ENCODE measurements at places on chromosomes 3 and 15. TPM values are rescaled to one million over a fixed set of nuclear protein-coding genes. Genes with fewer than 3 reads are reported as not detected.

GRCh38 chr3:178474526-178474925 lies 61.7 kb upstream of the KCNMB2 start:
- H3K27me3 ChIP-seq = no peaks in the 10 kb centered on the region
- no peak overlapping the region for H3K27ac ChIP-seq
- no peaks in the 10 kb centered on the region for H3K4me1 ChIP-seq
- DNase-seq = no peak
- no peaks in the 10 kb centered on the region for H3K36me3 ChIP-seq

DNA sequence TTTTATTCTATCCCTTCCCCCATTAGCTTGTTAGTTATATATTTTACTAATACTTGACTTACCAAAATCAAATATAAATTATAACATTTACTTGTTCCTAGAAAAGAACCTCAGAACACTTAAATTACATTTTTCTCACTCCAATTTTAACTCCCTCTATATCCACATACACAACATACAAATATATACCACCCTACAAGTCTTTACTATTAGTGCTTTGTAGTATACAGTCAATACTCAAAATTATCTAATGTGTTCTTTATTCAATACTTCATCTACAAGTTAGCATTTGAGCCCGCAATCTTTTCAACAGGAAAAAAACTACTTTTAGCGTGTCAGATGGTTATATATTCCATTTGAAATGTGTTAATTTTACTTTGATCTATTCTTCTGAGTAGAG lies 100.3 kb downstream of the ADAM10 start:
- H3K4me1 ChIP-seq = peaks cover 17% of the 10 kb centered on the region
- no peak overlapping the region for H3K27ac ChIP-seq
- H3K4me3 ChIP-seq = no peak overlapping the region
- no peak for DNase-seq
- peaks cover 62% of the 10 kb centered on the region for H3K36me3 ChIP-seq

GRCh38 chr3:11128682-11129632 lies 25.3 kb upstream of the HRH1 start:
- H3K27me3 ChIP-seq = peaks cover 11% of the 10 kb centered on the region
- H3K4me3 ChIP-seq = no peak overlapping the region
- no peak overlapping the region for H3K27ac ChIP-seq
- H3K4me1 ChIP-seq = no peaks in the 10 kb centered on the region

GRCh38 chr3:183239046-183239445 lies 14.0 kb upstream of the B3GNT5 start:
- peaks cover under 1% of the 10 kb centered on the region for H3K4me1 ChIP-seq
- no peak overlapping the region for H3K27ac ChIP-seq
- H3K4me3 ChIP-seq = no peak overlapping the region
- H3K36me3 ChIP-seq = peaks cover 30% of the 10 kb centered on the region
- H3K27me3 ChIP-seq = peaks cover 10% of the 10 kb centered on the region

- H3K27ac ChIP-seq = no peak overlapping the region
- H3K27me3 ChIP-seq = no peaks in the 10 kb centered on the region
- no peak overlapping the region for H3K4me3 ChIP-seq
- no peak for DNase-seq
Measured at GRCh38 chr3:115423170-115423569, 200.1 kb upstream of the GAP43 start.

DNA sequence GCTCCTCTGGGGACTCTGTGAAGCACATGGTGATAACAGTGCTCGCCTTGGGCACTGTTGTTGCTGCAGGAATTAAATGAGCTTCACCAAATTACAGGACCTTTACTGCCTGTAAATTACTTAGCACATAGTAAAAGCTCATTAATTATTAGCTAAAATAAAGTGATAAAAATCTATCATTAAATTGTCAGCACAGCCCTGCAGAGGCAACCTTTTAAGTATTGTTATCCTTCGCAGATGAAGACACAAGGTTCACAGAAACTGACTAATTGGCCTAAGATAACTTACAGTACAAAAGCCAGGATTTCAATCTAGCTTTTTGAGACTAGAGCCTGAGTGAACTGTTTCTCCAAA lies 96.0 kb downstream of the ST6GAL1 start:
- DNase-seq = no peak
- H3K27ac ChIP-seq = peak overlapping the region; percentile 97
- no peaks in the 10 kb centered on the region for H3K27me3 ChIP-seq
- peak overlapping the region; percentile 88 for H3K4me3 ChIP-seq
- peaks cover 44% of the 10 kb centered on the region for H3K36me3 ChIP-seq

DNA sequence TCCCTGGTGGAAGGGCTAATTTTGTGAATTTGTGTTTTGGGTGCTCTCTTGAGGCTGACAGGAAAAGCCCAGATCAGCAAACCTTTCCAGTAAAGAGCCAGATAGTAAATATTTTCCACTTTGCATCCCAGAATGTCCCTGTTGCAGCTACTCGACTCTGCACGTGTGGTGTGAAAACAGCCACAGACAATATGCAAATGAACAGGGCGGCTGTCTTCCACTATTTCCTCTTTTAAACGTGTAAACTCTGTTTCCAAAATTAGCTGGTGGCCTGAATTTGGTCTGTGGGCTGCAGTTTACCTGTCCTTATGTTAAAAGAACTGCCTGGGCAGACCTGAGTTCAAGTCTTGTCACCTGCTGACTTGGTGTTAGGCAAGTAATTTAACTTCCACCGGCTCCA lies 202.7 kb downstream of the EDEM1 start:
- H3K4me1 ChIP-seq = no peaks in the 10 kb centered on the region
- H3K27me3 ChIP-seq = no peaks in the 10 kb centered on the region
- H3K4me3 ChIP-seq = no peak overlapping the region
- no peaks in the 10 kb centered on the region for H3K36me3 ChIP-seq

- no peak for DNase-seq
- H3K4me3 ChIP-seq = no peak overlapping the region
- H3K4me1 ChIP-seq = peaks cover 8% of the 10 kb centered on the region
Measured at GRCh38 chr3:170563712-170564423, 22.0 kb downstream of the SLC7A14 start.

GRCh38 chr3:115085197-115085865 lies 61.8 kb downstream of the ZBTB20 start:
- no peak overlapping the region for H3K27ac ChIP-seq
- H3K36me3 ChIP-seq = peaks cover 4% of the 10 kb centered on the region
- H3K4me3 ChIP-seq = no peak overlapping the region
- H3K4me1 ChIP-seq = no peaks in the 10 kb centered on the region

DNA sequence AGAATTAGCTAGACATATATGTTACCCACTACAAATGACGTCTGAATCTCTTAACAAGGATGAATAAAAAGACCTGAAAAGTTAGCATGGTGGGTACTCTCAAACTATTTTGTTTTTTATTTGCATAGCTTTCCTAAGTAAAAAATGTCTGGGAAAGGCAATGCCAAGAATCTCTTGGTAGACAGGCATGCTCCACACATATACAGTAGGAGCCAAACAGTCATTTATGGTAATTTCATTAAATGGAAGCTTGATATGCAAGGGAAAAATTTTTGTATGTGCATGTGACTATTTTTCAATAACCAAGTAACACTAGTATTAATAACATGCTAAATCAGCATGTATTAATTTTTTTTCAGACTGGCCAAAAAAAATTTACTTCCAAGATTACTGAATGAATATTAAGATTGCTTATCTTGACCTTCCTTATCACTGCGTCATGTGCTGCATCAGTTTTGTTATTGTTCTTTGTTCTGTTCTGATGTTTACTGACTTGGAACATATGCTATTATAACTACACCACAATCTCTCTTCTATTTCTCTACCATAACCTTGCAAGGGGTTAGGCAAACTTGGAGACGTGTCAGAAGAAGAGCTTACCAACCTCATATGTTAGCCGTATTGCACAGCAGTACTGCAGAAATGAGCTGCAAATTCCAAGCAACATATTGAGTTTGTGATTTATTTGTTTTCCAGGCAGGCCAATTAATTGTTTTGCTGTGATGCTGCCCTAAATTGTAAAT lies 255.3 kb downstream of the RBMS3 start:
- H3K27me3 ChIP-seq = no peaks in the 10 kb centered on the region
- no peak overlapping the region for H3K4me3 ChIP-seq
- no peak for DNase-seq
- no peaks in the 10 kb centered on the region for H3K4me1 ChIP-seq
- no peak overlapping the region for H3K27ac ChIP-seq

DNA sequence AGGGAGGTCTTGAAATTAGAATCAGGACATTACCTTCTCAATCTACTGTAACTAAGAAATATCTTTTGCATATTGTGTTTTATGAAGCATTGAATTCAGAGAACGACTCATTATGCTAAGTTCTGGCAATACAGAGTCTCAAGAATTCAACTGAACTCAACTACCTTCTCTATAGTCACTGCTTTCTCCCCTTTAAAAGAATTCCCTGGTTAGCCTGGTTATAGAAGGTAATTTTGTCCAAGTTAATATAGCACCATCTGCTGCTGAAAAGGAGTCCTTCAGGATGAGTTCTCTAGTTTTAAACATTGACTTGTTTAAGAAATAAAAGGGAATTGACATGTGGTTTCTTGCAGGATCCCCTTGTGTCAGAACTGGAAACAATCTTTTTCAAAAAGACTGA lies 60.2 kb downstream of the IL16 start:
- peaks cover 6% of the 10 kb centered on the region for H3K4me1 ChIP-seq
- DNase-seq = no peak
- peaks cover 7% of the 10 kb centered on the region for H3K27me3 ChIP-seq
- no peak overlapping the region for H3K27ac ChIP-seq
- H3K4me3 ChIP-seq = no peak overlapping the region

- no peaks in the 10 kb centered on the region for H3K36me3 ChIP-seq
- no peak for DNase-seq
- no peak overlapping the region for H3K27ac ChIP-seq
- H3K4me1 ChIP-seq = no peaks in the 10 kb centered on the region
- peaks cover 7% of the 10 kb centered on the region for H3K27me3 ChIP-seq
- H3K4me3 ChIP-seq = no peak overlapping the region
Measured at GRCh38 chr3:40073310-40074007, 236.0 kb upstream of the EIF1B start.

GRCh38 chr3:29183346-29184087 lies 97.4 kb upstream of the RBMS3 start:
- H3K4me3 ChIP-seq = no peak overlapping the region
- no peaks in the 10 kb centered on the region for H3K36me3 ChIP-seq
- H3K27ac ChIP-seq = peak overlapping the region; percentile 42
- no peak for DNase-seq

Gene CIB1
- total RNA-seq = 130 TPM

Gene CHDH
- total RNA-seq = 0.11 TPM

Gene GALK2
- 30.6 TPM for total RNA-seq

Gene GNAI2
- total RNA-seq = 448 TPM
